ENCODE measurements at places on chromosomes 4 and X.

GRCh38 chr4:54169176-54169575 lies 59.9 kb upstream of the PDGFRA start:
- no peak for DNase-seq

DNA sequence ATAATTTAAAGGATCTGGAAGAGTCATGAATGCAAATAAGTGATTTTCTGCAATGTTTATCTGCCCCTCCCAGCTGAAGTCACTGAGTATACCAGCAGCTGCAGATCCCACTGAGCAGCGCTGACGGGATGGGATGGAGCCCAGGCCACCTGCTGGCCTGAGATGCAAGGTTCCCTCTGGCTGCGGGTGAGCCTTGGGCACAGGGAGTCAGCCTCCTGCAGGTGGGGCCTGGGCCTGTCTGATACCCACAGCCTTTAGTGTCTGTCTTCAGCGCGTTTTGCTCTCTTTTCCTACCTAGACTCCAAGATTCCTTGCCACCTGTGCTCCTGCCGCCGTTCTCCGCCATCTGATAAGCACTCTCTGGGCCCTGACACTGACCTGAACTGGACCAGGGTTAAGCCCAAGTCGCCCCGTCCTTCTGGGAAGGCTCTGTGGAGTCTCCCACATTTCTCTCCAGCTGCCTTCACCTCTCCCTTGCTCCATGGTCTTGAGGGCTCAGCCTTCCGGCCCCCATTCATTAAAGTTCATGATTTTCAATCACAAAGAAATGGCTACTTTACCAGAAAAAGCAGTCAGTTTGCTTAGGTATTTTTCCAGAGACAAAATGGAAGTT lies 223.1 kb upstream of the FAT1 start:
- DNase-seq = no peak

GRCh38 chr4:111066447-111066846 lies 443.6 kb upstream of the PITX2 start:
- no peak for DNase-seq

DNA sequence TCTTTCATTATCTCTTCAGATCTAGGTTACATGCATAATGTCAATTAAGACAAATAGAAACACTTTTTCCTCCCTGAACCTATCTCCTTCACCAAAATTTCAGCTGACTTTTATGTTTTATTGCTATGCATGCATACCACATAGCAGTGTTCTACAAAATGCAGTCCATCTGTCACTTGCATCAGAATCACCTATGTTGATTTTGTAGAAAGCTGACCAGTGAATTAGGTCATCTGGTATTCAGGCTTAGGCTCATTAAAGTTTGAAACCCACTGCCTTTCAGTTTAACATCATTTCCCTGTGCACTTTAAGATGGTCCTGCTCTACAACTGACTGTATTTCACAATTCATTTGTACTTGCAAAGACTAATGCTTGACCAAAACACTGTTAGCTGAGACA lies 277.9 kb downstream of the CFAP299 start:
- DNase-seq = no peak

DNA sequence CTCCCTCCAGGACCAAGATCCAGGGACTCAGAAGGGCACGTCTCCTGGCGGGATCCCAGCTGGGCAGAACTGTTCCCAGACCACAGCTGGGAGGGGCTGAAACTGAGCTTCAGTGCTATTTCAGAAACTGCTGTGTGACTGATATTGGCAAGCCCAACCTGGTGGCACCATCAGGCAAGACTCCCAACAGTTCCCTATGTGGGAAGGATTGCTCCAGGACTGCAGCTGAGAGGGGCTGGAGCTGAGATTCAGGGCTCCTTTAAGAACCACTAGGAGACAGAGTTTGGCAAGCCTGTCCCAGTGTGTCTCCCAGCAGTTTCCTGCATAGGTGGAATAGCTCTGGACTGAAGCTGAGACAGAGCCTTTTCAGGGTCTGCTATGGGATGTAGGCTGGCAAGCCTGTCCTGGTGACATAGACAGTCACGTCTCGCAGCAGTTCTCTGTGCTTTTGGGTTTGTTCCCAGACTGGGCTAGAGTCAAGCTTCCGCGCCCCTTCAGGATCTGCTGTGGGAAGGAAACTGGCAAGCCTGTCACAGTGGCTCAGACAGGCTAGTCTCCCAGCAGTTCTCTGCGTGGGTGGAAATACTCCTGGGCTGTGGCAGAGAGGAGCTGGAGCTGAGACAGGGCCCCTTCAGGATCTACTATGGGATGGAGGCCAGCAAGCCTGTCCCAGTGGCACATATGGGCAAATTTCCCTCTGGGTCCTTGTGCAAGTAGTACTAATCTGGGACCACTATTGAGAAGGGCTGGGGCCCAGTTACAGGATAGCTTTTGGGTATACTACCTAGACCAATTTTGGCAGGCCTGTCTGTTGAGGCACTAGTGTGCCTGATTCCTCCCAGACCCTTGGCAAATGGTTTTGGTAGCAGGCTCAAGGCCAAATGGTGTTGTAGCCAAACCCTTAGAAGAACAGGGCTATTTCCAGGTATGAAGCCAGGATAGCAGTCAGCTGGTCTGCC lies 20.2 kb upstream of the MED14 start:
- DNase-seq = peak; percentile 31

- DNase-seq = no peak
These were observed 11.7 kb downstream of the OTUD4 start for GRCh38 chr4:145168581-145169187.

All from hypothalamus (tissue), 51 donors.